Left lung (tissue), 14 donors: ENCODE measurements at places on chromosomes 2 and 18. TPM values are rescaled to one million over a fixed set of nuclear protein-coding genes. Genes with fewer than 3 reads are reported as not detected.

POTEI gene
- 0.93 TPM for polyA plus RNA-seq

OXER1 gene
- polyA plus RNA-seq: 9.4 TPM

EIF5B gene
- polyA plus RNA-seq: 63.9 TPM

GPBAR1 gene
- polyA plus RNA-seq: 1.1 TPM

ACMSD gene
- polyA plus RNA-seq: 1.6 TPM

GRCh38 chr2:33411765-33412164 lies 64.7 kb upstream of the RASGRP3 start:
- DNase-seq: no peak

GRCh38 chr2:149422991-149423338 lies 92.6 kb downstream of the LYPD6 start:
- no peak for DNase-seq

DNA sequence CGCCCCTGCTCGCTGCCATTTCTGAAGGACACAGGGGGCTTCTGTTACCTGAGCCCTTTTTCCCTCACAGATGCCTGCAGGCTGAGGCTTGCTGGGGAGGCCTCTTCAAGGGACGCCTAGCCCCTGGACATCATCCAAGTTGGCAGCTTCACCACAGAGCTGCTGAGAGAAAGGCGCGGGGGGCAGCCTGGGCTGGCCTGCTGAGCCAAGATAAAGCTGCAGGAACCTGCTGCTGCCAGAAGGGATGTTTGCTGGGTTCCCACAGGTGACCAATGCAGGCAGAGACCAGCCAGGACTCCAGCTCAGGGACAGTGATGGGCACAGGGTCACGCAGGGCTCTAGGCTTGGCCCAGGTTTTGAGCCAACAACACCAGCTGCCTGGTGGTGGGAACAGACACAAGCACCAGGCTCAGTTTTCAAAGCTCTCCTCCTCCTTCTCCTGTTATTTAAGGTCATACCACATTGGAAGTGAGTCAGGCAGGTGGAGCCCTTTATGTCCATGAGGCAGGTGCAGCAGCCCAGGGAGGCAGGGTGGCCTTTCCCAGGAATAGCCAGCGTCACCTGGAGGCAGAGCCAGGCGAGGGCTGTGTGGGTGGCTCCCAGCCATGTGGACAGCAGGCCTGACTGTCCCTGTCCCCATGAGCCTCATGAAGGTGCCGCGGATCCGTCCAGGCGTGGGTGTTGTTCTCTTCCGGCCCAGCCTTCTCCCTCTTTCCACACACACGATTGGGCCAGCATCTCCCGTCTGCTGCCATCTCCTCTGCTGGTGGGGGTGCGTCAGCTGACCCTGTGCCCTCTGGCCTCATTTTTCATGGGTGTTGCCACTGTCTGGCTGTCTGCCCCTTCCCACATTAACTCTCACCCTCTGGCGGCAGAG lies 515.5 kb upstream of the MYT1L start:
- no peak for DNase-seq

GRCh38 chr2:133602538-133602937 lies 34.3 kb upstream of the NCKAP5 start:
- DNase-seq: no peak

DNA sequence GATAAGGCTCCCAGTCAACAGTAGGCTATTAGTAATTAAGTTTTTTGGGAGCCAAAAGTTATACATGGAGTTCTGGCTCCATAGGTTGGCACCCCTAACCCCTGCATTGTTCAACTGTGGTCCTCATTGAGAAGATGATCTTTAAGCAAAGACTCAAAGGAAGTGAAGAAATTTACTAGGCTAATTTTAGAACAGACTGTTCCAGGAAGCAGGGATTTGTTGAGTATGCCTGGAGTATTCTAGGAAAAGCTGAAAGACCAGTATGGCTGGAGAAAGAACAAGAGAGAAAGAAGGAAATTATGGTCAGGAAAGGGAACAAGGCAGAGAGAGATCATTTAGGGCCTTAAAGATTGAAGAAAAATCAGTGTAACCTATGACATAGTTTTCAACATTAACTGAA lies 125.1 kb downstream of the PMAIP1 start:
- no peak for DNase-seq

GRCh38 chr18:78460558-78460957 lies 519.1 kb upstream of the SALL3 start:
- DNase-seq: no peak

DNA sequence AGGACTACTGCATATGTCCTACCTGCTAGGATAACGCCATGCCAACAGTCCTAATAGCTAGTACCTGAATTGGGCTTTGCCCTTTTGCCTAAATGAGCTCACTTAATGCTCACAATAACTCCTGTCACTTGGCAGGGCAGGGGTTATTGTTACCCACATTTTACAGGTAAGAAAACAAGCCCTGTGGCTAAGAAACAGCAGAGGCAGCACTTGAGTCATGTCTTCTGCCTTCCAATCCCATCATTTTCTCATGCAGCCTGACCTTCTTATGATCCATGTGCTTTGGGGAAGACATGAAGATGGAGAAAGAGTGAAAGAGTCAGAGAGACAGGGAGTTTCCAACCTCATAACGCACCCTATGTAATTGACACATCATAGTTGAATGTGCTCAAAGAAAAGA lies 33.6 kb upstream of the LPIN1 start:
- DNase-seq: no peak

DNA sequence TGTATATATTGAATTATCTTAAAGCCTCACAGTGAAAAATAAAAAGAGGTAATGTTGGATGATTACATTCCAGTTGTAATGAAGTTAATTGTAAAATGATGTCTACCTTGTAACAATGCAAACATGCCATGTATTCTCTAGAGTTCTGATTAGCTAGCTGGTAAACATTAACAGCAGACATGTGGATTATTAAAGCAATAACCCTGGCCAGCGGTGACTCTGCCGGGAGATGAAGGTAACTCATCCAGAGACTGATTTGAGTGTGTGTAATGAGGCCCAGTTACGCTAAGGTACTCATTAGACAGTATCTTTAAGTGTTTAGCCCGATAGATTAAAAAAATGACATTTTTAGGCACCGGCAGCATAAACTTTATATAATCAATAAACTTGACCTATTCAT lies 79.6 kb upstream of the REV1 start:
- DNase-seq: no peak

DNA sequence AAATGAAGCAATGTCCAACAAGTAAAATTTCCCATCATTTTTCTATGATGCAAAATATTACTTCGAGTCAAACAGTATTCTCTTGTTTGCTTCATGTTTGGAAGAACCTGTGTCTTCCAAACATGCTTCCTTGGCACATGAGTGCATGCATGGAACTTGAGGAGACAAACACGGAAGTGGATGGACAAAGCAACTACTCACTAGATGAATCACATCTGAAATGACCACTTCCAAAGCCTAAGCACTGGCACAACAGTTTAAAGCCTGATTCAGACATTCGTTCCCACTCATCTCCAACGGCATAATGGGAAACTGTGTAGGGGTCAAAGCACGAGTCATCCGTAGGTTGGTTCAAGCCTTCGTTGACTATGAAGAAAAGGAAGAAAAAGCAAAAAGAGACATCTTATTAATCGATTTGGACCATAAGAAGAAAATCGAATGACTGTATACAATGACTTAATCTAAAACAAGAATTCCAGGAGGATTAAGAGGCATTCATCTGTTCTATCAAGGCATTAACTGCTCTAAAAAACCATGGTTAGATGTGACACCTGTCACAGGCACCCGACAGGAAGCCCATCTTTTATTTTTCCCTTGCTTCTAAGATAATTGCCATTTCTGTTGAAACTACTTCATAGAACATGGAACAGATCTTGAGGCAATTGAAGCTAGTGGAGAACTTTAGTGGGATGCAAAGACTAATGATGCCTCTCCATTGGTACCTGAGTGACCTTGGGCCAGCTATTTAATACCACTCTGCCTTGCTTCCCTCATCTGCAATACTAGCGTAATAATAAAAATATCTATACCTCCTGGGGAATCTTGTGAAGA lies 56.0 kb downstream of the ATIC start:
- no peak for DNase-seq

DNA sequence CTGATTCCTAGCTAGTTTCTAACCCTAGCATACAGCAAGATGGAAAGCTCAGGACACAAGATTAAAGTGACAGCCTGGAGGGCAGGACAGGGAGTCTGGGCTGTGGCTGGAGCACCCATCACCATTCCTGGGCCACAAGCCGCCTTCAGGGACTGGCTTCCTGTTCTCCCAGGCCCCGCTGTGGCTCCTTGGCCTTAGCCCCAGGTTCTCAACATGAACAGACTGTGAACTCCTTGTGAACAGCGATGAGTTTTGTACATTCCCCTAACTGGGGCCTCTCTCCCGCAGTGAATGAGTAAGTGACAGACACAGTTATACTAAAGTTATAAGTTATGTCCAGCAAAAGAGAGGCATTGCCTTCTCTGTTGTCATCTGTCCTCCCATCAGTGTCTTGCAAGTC lies 35.9 kb upstream of the SLC14A1 start:
- DNase-seq: no peak

- DNase-seq: no peak
Measured at GRCh38 chr2:241932899-241933178, 63.3 kb downstream of the RTP5 start.

DNA sequence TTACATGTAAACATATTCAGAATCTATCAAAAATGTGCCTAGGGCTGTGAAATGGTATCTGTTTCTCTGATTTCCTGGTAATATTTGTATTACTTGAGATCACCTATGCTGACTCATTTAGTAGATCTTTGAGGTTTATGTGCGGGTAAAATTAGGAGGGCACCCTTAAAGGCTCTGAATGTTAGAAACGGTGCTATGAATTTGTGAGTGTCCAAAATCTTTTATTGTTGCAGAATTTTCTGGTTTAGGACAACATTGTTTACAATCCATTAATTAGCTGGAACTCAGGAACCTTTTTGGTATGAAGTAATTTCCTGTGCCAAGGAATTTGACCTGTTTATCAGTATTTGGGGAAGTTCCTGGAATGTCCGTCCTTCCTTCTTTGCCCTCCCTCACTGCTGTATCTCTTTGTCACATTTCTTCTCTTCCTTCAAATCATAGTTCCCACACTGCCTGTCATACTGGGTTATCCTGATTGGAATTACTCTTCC lies 130.5 kb downstream of the TANC1 start:
- DNase-seq: no peak

GRCh38 chr2:207467716-207468347 lies 61.9 kb upstream of the CREB1 start:
- no peak for DNase-seq

DNA sequence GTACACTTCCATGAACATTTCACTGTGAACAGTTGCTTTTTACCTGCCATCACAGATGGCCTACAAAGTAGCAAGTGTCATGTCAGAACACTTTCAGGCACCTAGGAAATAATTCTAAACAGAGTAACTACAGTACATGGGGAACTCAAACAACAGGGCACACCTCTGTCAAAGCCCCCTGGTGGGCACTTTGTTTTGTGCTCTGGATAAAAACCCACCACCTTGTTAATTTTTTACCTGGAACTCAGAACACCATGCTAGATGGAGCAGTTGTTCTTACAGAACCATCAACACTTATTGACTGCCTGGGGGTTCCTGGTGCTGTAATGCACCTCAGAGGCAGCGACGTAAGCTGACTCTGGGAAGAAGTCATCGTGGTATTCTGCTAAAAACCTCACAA lies 2.3 kb downstream of the MSL3B start:
- no peak for DNase-seq

- peak; percentile 71 for DNase-seq
Measured at GRCh38 chr2:240789501-240790369, 30.3 kb downstream of the KIF1A start.
